ENCODE measurements at places on chromosomes 16 and 17. TPM values are rescaled to one million over a fixed set of nuclear protein-coding genes. Genes with fewer than 3 reads are reported as not detected.

The KCNH6 gene
- total RNA-seq, result 2.3 TPM

The SLC2A4 gene
- 4.4 TPM for total RNA-seq

The CORO1A gene
- 3.4 TPM for total RNA-seq

The DUSP14 gene
- total RNA-seq, result 22.0 TPM

The PCYT2 gene
- total RNA-seq, result 24.5 TPM

The ZMYND15 gene
- 0.44 TPM for total RNA-seq

The SPATA22 gene
- not detected for total RNA-seq
